ENCODE measurements at places on chromosomes 12 and 14. TPM values are rescaled to one million over a fixed set of nuclear protein-coding genes. Genes with fewer than 3 reads are reported as not detected.

GRCh38 chr12:117816-118345 is 51.3 kb downstream of the IQSEC3 start:
- H3K4me3 ChIP-seq: no peak overlapping the region
- DNase-seq: no peak
- no peaks in the 10 kb centered on the region for H3K27me3 ChIP-seq
- no peaks in the 10 kb centered on the region for H3K4me1 ChIP-seq
- H3K36me3 ChIP-seq: no peaks in the 10 kb centered on the region

The SLC38A4 gene
- 18.6 TPM for total RNA-seq

DNA sequence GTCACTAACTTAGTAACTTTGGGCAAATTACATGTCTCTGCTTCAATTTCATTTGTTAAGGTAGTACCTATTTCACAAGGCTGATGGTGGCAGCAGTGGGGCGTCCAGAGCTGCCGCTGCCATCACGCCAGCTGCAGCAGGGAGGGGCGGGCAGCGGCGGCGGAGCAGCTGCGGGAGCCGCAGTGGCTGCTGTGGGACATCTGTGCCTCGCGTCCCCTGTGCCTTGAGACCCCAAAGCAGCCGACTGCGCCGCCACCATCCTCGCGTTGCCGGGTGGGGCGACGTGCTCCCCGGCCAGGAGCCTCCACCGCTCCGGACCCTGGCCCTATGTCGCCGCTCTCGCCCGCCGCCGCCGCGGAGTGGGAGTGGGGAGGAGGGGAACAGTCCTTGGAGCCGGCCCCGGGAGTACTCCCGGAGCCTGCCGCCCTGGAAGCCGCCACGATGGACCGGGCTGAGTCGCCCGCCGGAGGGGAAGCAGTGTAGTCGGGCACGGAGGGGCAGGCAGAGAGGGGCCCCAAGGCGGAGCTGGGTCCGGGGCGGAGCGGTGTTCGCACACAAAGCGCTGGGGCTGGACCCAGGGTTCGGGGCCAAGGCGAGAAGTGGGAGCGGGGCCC is 51.4 kb downstream of the A2M start:
- no peaks in the 10 kb centered on the region for H3K27me3 ChIP-seq
- no peaks in the 10 kb centered on the region for H3K4me1 ChIP-seq
- peaks cover 3% of the 10 kb centered on the region for H3K36me3 ChIP-seq

DNA sequence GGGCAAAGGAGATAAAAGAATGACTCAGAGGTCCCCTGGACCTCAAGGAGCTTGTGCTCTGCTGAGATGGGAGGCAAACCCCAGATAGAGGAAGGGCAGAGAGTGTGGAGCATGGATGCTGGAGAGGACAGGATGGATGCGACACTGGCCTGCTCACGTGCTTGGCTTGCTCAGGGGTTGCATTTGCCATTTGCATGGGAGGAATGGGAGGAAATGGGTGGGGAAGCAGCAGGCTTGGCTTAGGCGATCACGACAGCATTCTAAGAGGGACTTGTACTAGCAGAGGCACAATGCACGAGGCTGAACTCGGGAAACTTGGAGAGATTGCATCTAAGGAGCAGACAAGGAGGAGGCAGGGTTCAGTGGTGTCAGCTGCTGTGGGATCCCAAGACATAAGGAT is 19.8 kb downstream of the CD9 start:
- no peaks in the 10 kb centered on the region for H3K36me3 ChIP-seq
- no peak overlapping the region for H3K27ac ChIP-seq
- H3K27me3 ChIP-seq: no peaks in the 10 kb centered on the region
- DNase-seq: no peak

DNA sequence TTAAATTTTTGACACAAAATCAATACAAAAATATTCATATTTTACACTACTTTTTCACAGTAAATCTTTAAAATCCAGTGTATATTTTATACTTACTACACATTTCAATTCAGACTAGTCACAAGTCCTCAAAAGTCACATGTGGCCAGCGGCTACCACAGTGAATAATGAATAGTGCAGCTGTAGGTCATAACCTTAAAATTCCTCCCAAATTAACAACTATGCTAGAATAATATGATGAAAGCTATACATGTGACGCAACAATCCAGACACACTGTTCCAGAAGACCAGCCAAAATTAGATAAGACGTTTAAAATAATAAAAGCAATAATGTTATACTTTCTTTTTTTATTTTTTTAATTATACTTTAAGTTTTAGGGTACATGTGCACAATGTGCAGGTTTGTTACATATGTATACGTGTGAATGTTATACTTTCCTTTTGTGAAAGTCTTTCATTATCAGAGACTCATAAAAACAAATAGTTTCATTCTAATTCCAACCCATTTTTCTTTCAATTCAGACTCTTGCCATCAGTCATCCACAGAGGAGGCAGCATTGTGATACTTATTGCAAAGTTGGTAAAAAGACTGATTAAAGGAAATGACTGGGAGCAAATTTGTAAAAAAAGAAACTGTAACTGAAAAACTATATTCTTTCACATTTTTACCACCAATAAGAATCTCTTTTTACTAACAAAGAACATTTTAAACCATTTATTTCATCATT is 67.0 kb downstream of the C2CD5 start:
- H3K27me3 ChIP-seq: no peaks in the 10 kb centered on the region
- H3K27ac ChIP-seq: no peak overlapping the region
- no peaks in the 10 kb centered on the region for H3K4me1 ChIP-seq
- no peak for DNase-seq
- peaks cover 32% of the 10 kb centered on the region for H3K36me3 ChIP-seq

DNA sequence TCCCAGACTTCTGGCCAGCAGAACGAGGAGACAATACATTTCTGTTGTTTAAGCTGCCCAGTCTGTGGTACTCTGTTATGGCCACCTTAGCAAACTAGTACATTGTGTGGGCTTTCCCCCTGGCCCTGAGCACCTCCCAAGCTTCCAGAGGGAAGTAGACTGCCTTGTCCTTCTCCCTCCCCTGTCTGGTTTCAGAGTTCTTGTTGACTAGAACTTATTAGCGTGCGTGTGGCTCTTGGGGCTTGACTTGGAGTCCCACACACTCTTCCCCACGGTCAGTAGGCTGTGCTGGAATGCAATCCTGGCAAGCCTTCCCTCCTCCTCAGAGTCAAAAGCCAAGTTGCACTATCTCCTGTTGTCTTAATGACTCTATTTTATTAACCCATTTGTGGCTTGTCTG is 27.7 kb downstream of the FBLN5 start:
- no peak overlapping the region for H3K4me3 ChIP-seq
- H3K27ac ChIP-seq: peak overlapping the region; percentile 55
- H3K4me1 ChIP-seq: no peaks in the 10 kb centered on the region
- H3K27me3 ChIP-seq: no peaks in the 10 kb centered on the region
- DNase-seq: no peak
- H3K36me3 ChIP-seq: no peaks in the 10 kb centered on the region

DNA sequence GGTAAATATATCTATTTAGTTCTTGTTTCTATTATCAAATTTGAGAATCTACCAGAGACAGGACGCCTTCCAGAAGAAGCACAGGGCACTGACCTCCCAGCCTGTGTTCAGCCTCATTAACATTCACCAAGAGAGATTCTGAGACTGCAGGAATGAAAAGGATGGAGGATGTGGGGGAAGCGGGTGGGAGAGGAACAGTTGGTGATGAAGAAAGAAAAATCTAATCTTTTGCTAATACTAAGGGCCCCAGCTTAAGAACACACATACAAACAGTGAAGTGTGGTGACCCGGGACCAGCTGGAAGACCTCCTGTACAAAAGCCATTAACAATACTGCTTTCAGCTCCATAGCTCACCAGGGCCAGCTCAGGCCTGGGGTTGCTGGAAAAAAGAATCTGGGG is 160.5 kb downstream of the NUAK1 start:
- no peaks in the 10 kb centered on the region for H3K4me1 ChIP-seq
- DNase-seq: no peak
- no peak overlapping the region for H3K27ac ChIP-seq
- H3K36me3 ChIP-seq: no peaks in the 10 kb centered on the region

DNA sequence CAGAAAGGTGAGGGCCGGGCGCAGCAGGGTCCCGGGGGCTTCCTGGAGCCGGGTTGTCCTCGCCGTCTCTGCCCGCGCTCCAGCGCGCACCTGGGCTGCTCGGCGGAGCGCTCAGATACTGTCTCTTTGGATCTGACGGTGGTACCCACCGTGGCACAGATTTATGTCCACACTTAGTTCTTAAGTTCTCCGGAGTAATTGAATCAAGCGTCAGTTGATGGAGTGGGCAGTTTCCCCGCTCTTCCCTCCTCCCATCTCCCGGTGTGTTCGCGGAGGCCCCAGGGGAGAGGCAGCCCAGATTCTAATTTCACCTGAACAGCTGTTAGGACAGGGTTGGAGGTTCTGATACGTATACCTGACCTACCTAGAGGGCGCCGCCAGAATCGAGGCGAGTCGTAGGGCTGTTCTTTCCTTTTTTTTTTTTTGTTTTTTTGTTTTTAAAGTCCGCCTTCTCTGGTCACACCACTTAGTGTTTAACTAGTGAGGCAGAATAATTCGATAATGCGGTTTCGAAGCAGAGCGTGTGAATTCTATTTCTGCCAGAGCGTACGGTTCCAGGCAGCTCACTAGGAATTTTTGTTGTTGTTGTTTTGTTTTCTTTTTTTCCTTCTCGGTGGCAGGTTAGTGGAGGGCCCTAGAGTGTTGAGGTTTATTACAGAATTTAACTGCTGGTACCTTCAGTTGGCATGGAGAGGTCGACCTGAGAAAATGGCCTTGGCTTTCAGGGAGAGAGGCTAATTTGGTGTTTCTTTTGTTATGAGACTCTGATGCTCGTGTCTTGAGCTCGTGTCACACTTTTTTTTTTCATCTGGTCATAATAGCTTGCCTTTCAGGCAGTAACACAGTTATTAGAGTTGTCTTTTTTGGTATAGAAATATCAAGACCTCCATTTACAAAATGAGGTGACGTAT is 22.3 kb upstream of the GNS start:
- DNase-seq: no peak
- no peaks in the 10 kb centered on the region for H3K36me3 ChIP-seq
- peak overlapping the region; percentile 62 for H3K4me3 ChIP-seq
- H3K27ac ChIP-seq: no peak overlapping the region
- H3K4me1 ChIP-seq: peaks cover 8% of the 10 kb centered on the region

The SOX5 gene
- total RNA-seq: 4.0 TPM

The SYT1 gene
- 1.4 TPM for total RNA-seq

- no peaks in the 10 kb centered on the region for H3K27me3 ChIP-seq
- no peak overlapping the region for H3K4me3 ChIP-seq
- H3K36me3 ChIP-seq: no peaks in the 10 kb centered on the region
- H3K27ac ChIP-seq: no peak overlapping the region
Measured at GRCh38 chr14:24369907-24370687, 2.1 kb downstream of the NFATC4 start.
